Fibroblast of skin of left quadriceps (primary cell): ENCODE measurements at places on chromosomes 5 and 9.

DNA sequence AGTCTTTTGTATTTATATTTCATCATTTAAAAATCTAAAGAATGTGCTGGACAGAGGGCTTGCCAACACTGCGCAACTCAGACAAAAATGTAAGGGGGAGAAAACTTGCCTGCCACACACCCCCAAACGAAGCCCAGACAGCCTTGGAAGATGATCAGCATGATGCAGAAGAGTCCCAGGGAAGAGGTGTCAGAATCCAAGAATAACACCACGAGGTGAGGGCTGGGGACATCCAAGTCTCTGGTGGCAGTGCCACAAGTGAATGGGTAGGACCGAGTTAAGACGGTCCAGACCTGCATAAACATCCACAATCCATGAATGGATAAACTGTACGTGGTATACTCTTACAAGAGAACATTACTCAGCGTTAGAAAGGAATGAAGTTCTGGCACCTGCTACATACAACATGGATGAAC is 10.4 kb downstream of the EPB41L4B start:
- DNase-seq = no peak

DNA sequence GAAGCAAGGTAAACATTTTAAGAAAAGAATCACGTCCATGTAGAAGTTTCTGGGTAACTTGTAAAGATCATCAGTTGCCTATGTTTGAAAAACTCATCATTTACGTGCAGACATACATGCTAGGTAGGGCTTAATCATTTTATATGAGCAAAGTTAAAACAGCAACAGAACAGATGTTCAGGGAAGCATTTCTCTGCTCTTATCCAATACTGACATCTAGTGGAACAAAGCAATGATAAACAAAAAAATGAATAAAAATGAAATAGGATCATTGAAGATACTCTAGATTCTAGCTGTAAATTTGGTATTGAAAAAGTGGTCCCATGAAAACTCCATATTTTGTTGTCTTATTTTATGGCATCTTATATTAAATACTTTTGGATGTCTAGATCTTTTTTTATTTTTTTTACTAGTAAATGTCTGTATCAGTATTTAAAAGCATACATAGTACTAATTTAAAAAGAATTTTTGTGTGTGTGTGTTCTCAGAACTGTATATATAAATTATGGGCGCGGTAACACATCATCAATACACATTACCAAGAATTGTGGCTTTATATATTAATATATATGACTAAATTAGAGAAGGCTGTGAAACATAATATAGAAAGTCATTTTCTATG is 1050.2 kb downstream of the CDH12 start:
- peak; percentile 33 for DNase-seq

DNA sequence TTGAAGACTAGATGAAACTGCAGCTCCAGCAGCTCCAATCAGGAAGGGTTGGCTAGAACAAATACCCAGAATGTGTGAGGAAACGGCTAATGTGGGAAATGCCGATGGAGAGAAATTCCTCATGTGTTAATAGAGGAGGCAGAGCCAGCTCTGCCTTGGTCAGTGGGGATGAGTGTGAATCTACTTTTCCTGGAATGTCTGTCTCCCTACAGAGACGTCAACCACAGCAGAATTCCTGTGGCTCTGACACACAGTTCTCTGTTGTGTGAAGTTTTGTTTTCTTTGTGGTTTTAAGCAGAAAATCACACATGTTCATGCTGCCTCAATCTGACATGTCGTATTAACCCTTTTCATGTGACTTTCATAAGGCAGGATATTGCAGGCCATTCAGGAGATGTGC is 476.6 kb upstream of the WWC1 start:
- DNase-seq = peak; percentile 99

- no peak for DNase-seq
Observed at GRCh38 chr9:133182151-133182550, 18.4 kb upstream of the GBGT1 start.

DNA sequence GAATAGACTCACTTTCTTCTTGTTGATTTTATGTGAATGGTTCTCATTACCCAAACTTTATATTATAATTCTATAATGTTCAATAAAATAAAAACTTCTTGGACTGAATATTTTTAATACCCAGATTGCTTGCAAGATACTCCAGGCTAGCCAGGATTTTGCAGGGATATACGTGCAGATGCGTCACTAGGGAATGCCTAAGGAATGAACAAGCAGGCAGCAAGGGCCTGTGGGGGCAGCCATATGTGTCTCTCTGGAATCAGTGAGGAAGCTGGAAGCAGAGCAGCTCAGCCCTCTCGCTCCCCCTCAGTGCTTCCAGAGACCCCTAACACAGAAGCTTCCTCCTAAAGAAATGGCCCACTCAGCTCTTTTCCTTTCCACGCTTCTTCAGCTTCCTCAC is 457.4 kb downstream of the CCDC171 start:
- peak; percentile 34 for DNase-seq

GRCh38 chr5:160641405-160641804 is 210.6 kb downstream of the ATP10B start:
- DNase-seq = no peak

GRCh38 chr5:172079876-172080275 is 73.4 kb upstream of the FBXW11 start:
- DNase-seq = no peak

DNA sequence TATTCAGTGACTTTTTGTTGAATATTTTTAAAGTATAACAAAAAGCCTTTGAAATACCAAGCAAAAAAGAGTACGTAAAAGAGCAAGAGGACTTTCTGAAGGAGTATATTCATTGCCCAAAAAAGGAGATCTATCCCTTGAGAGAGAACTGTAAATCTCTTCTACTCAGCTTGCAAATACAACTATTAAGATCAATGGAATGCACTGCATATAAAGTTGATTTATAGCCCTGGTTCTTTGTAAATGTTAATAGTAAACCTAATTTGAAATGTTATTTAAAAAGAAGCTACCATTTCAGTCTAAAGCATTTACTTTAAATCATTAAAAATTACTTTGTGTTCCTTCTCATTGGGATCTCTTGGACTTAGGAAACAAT is 168.1 kb downstream of the PDE4D start:
- peak; percentile 83 for DNase-seq

DNA sequence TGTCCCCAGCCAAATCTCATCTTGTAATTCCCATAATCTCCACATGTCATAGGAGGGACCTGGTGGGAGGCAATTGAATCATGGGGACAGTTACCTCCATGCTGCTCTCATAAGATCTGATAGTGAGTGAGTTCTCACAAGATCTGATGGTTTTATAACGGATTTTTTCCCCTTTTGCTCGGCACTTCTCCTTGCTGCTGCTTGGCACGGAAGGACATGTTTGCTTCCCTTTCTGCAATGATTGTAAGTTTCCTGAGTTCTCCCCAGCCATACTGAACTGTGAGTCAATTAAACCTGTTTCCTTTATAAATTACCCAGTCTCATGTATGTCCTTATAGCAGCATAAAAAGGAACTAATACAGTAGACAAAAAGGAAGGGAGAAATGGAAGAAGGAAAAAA is 76.7 kb upstream of the CCNG1 start:
- no peak for DNase-seq

DNA sequence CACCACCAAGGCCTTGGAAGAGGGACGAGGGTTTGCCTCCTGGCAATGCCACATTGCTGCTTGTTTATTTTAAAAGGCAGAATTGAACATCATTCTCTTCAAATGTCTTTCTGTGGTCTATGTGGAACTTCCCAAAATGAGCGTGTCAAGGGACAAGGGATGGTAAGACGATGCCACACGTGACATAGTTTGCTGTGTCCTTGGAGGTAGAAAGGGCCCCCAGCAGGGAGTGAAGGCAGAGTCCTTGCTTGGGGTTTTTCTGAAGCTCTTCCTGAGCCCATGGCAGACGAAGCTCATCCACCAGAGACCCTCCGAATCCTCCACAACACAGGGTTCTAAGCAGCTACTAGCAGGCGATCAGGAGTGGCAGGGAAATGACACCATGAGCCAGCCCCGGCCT is 28.3 kb downstream of the PRRX2 start:
- no peak for DNase-seq

- DNase-seq = no peak
Observed at GRCh38 chr5:75993643-75994520, 89.3 kb upstream of the SV2C start.

GRCh38 chr5:163943546-163943945 is 438.1 kb downstream of the MAT2B start:
- peak; percentile 25 for DNase-seq

DNA sequence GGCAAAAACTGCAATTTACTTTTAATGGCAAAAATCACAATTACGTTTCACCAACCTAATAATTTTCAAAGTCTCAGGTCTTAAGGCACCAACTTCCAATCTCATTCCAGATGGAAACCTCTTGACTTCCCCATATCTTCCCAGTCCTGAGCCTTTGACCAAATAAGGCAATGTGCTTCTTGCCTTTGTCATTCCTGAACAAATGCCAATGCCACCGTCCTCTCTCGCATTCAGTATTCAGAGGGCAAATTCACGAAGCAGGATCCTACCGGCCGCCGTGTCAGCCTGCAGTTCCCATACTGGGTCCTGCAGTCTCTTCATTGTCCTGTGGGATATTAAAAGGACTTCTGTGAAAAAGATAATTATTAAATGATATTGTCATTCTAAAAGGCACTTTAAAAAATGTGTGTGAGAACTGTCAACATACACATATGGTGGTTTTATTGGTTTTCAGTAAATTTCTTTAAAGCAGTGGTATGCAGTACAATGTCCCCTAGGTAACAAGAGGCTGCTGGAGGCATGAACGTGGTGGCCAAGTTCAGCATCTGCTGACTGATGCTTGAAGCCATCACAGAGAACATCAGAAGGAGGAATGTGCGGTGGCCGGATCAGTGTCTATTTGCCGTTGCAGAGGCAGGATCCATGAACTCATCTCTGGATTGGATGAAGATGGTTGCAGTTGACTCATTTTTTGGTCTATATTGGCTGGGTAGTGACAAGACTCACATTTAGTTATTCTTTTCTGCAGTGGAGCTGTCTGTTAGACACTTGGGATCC is 101.4 kb upstream of the IRX4 start:
- DNase-seq = no peak

- DNase-seq = no peak
Observed at GRCh38 chr5:114859438-114859735, 310.3 kb downstream of the TRIM36 start.

DNA sequence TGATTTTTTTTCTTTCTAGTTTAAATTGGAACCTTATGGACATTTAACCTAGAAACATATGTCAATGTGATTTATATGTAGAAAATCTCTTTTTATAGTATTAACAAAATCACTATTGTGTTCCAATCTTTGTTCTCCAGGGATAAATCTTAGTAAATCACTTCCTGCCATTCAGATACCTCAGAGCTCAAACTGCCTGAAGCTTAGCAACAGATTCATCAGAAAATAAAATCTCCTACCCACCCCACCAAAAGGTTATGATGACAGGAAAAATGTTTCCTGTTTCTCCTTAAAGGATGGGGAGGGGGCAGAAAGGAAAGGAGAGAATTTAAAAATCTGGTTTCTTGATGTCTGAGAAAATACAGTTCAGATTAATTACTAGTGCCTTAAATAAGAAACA is 105.0 kb upstream of the TUT7 start:
- DNase-seq = no peak

GRCh38 chr5:157596487-157596886 is 20.9 kb upstream of the ADAM19 start:
- DNase-seq = no peak

DNA sequence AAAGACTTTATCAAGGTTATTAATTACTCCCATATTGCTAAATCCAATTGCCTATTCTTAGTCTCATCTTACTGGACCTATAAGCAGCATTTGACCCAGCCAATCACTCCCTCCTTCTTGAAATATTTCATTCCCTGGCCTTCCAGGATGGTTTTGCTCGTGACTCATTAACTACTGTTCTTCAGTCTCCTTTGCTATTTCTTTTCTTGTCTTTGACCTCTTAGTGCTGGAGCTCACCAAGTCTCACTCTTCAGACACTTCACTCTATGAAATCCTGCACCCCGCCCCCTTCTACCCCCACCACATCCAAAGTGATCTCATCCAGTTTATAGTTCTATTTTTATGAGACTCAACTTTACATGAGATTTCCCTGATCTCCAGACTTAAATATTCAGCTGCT is 803.1 kb upstream of the WWC1 start:
- no peak for DNase-seq

DNA sequence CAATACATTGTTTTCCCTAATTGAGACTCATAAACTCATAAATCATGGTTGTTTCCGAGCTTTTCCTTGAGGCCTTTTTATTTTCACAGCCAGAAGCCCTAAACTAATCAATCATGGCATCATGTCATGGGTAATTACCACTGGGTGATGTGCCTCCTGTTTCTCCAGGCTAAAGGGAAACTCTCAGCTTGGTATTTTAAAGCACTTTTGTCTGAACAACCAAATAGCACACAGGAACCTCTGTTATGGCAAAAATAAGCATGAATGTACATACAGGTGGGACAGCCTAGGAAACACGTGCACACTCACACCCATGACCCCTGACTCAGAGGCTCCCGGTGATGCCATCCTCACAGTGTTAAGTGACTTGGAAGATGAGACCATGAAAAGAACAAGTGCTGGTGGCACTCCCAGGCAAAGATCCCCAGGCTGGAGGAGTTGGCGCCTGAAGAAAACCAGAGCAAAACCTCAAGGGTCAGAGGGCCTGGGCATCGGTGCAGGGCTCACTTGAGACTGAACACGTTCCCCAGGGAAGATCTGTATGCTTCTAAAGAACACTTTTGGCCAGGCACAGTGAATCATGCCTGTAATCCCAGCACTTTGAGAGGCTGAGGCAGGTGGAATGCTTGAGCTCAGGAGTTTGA is 154.3 kb downstream of the ROR2 start:
- DNase-seq = no peak

- peak; percentile 57 for DNase-seq
Observed at GRCh38 chr9:78035383-78035993, 3.9 kb upstream of the GNAQ start.

GRCh38 chr9:2720179-2720654 is 2.9 kb downstream of the KCNV2 start:
- no peak for DNase-seq

DNA sequence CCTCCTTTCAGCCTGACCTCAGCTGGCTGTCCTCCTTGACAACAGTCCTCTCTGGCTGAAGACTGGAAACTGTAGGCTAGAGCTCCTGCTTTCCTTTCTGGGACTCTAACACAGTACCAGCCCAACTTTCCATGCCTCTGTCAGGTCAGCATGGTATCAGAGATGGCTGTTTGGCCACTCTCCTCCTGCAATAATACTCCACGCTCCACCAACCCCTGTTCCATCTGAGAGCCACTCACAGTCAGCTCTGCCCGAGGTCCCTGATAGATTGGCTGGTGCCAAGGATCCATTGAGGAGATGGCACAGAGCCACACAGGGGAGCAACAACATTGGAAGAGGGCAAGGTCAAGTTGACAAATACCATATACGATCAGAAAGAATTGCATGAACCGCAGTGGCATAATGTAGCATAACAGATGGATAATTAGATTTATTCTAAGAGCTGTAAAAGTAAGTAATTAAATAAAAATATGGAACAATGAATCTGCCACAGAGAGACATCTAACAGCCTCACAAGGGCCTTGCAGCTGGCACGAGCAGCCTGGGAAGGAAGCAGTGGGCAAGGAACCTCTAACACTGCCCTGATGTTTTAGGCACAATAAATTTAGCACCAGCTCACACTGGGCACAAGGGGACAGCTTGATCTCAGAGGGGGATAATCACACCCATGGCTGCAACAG is 94.3 kb upstream of the LRRTM2 start:
- no peak for DNase-seq

- DNase-seq = no peak
Observed at GRCh38 chr5:86875539-86875938, 257.8 kb downstream of the COX7C start.

GRCh38 chr5:172530406-172530805 is 76.1 kb upstream of the SH3PXD2B start:
- DNase-seq = no peak

- DNase-seq = no peak
Observed at GRCh38 chr5:102991802-102992201, 128.1 kb downstream of the GIN1 start.

GRCh38 chr5:134111741-134112647 is 2.5 kb upstream of the TCF7 start:
- no peak for DNase-seq
